ENCODE measurements at places on chromosomes 11 and 22.

DNA sequence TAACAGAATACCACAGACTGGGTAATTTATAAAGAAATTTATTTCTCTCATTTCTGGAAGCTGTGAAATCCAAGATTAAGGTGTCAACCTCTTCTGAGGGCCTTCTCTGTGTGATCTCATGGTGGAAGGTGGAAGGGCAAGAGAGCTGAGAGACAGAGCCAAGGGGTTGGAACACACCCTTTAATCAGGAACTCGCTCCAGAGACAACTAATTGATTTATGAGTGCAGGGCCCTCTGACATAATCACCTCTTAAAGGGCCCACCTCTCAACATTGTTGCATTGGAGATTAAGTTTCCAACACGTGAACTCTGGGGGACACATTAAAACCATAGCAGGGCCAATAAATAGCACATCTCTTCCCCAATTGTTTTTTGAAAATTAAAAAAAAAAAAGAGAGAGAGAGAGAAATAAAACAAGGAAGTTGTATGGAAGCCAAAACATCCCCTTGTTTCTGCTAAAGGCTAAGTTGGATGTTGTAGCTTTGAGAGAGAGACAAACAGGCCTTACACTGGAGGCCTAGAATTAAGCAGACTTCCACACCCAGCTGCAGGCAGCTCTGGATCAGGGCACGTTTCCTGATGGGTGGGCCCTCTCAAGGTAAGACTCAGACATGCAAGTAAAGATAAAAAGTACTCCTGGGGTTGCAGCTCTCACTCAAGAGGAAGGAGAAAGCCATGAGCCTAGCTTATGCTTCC is 64.1 kb upstream of the BIRC3 start:
- DNase-seq: no peak

- DNase-seq: no peak
Observed at GRCh38 chr11:75270896-75271418, 30.4 kb downstream of the TPBGL start.

- DNase-seq: no peak
Observed at GRCh38 chr11:69004411-69005182, 8.4 kb downstream of the MRGPRF start.

DNA sequence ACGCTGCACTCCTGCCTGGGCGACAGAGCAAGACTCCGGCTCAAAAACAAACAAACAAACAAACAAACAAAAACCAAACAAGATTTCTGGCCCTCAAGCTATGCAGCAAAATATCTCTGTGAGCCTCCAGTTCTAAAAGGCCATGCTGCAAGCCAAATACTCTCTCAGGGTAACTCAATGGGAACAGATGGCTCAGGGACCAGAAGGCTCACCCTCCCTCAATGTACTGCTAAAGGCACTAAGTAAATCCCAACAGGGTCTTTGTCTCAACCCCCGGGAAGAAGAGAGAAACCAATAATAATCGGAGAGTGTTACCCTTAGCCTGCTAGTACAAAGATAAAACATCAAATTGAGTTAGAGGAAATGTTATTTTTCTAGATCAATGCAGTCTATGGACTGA is 119.7 kb upstream of the ZC3H12C start:
- DNase-seq: no peak

DNA sequence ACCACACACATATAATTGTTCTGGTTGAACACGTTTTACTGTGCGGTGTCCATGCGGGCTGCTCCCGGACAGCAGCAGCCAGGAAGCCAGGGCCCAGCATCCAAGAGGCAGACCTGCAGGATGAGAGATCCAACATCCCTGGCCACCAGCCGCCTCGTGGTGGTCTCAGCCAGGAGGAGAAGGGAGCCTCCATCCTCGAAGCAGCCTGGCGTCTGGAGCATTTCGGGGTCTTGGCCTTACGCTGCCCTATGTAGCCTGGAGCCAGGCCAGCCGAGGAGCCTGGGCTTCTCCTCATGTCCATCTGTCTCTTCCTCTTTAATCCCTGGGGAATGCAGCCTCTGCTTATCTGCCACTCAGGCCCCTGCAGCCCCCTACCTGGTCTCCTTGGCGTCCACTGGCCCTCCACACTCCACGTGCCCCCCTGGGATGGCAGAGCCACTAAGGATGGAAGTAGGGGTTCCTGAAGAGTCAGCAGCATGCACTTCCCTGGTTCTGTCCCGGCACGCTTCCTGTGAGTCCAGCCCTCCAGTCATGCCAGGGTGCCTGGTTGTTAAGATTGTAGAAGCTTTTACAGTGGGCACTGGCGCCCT is 253.2 kb downstream of the TBC1D22A start:
- DNase-seq: no peak

- DNase-seq: no peak
Observed at GRCh38 chr11:93291110-93291509, 39.4 kb upstream of the DEUP1 start.

DNA sequence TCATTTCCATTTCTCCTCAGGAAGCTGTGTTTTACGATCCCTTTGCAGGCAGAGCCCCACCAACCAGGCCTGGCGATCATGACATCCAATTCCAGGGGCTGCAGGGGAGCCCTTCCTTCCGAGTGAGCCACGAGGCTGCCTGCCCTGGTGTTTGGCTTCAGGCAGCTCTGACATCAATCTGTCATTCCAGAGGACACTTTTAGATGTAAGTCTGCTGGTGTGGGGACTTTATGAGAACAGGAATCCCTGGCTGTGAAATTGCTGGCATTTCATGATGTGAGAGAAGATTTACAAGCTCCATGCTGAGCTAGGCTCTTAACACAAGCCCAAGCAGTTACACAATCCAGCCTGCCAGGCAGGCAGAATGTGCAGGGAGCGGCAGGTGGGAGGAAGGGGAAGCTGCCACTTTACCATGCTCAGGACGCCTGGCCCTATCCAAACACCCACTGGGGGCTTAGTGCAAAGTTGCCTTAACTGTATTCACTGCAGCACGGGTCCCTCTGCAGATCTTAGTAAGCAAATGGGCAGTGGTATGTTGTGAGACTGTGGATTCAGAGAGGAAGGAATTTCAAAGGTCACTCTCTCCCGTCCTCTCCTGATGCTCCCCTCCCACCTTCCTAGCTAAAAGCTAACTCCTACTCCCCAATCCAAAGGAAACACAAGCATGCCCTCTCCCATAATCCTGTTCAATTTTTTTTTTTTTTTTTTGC is 43.4 kb upstream of the MICAL2 start:
- DNase-seq: no peak

DNA sequence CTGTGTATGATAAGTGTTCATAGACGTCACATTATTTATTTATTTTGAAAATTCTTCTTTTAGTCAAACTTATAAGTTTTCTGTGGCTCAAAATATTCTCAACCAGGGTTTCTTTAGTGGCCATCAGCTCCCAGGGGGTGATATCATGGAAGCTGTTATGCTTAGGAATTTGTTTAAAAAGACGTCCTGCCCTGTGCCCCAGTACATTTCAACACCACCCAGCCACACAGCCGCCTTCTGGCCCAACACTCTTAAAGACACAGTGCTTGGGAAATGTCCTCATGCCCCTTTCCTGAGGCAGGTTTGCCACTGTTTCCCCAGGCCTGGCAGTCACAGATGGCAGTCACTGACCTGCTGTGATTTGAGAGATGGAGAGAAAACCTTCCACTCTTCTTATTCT is 19.9 kb downstream of the TSKU start:
- no peak for DNase-seq

- DNase-seq: no peak
Observed at GRCh38 chr22:33971561-33971961, 51.3 kb upstream of the LARGE1 start.

DNA sequence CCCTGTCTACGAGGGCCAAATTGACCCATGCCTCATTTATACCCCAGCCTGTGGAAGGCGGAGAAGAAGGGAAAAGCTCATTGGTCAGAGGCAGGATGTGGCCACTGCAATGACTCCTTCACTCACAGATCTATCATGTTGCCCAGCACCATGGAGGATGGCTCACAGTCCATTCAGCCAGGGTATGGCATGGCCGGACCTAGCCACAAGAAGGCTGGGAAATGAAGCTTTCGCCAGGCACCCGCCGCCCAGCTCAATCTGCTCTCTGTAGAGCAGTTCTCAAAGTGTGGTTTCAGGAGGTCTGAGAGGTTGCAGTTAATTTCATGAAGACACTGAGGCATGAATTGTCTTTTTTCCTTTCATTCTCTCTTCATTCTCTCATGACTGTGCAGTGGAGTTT is 40.6 kb upstream of the LINC01488 start:
- DNase-seq: no peak

- DNase-seq: no peak
Observed at GRCh38 chr11:23280088-23280487, 419.8 kb upstream of the CCDC179 start.

DNA sequence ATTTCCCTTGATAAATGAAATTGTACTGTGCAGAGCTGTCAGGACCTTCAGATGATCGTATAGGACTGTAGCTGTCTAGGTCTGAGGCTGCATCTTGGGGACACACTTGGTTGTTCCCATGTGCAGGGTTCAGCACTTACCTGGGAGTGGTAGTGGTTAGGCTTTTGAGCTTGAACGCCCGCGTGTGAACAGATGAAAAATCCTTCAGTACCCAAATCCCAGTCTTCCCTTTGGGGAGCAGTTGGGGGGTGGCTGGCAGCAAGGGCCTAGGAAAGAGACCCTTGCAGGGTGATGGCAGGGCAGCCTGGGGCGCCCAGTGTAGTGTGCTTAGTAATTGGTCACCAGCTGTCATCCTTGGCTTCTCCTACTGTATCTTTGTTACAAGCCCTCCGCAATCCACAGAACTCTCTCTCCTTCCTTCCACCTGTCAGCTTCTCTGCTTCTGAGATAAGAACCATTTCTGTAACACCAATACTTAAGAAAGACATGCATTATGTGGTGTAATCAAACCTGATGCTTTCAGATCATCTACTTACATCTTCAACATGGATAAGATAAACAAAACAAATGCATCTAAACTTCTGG is 64.6 kb downstream of the MORC2 start:
- no peak for DNase-seq

DNA sequence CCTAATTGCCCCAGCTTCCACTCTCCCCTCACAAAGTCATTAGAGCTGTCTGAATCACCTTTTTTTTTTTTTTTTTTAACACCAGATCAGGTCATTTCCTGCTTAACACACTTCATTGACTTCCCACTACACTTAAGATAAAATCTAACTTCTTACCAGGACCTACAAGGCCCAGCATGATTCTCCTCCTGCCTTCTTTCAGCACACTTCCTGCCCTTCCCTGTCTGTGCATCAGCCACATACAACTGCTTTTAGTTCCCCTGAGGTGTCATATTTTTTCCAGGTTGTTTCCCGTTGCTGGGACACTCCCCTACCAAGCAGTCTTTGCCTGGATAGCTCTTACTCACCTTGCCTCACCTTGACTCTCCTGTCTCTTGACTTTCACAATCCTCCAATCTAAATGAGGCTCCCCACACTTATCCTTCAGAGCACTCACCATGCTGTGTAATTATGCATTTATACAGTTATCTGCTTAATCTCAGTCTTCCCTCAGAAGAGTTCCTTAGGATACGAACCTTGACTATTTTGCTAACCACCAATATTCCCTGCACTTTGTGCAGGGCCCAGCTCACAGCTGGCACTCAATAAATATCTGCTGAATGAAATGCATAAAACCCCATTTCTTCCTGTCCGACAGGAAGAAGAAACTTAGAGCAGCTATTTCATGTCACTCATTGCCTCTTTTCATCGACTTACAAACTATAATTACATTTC is 96.6 kb upstream of the AKIP1 start:
- DNase-seq: no peak

- DNase-seq: no peak
Observed at GRCh38 chr22:27523711-27524110, 277.8 kb downstream of the MN1 start.

GRCh38 chr11:2767801-2768200 is 68.0 kb upstream of the KCNQ1OT1 start:
- no peak for DNase-seq

DNA sequence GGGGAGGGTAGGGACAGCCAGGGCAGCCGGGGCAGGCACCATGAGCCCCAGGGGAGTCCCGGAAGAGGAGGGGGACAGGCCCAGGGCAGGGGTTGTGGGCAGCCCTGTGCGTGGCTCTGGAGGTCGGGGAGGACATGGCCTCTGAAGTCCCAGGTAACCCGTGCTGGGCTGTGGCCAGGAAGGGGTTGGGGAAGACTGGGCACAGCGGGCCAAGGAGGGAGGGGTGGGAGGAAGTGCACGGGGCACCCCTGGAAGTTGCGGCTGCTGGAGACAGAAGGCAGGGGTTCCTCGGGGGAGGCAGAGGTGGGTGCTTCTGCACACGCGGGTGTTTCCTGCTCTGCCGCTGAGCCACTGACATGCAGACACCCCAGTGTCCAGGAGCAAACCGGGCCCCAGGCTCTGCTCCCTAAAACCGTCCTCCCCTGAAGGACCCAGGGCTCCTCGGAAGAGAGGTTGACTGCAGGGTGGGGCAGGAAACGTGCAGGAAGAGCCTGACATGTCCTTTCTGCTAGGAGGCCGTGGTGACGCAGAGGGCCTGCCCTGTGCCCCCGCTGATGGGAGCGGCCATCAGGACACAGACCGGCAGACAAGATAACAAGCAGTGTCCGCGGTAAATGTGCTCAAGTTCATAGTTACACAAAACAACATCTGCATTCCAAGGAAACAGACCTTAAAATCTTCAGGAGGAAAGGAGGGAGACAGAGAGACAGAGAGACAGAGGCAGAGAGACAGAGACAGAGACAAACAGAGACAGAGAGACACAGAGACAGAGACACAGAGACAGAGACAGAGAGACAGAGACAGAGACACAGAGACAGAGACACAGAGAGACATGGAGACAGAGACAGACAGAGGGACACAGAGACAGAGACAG is 5.7 kb downstream of the TNNI2 start:
- no peak for DNase-seq

DNA sequence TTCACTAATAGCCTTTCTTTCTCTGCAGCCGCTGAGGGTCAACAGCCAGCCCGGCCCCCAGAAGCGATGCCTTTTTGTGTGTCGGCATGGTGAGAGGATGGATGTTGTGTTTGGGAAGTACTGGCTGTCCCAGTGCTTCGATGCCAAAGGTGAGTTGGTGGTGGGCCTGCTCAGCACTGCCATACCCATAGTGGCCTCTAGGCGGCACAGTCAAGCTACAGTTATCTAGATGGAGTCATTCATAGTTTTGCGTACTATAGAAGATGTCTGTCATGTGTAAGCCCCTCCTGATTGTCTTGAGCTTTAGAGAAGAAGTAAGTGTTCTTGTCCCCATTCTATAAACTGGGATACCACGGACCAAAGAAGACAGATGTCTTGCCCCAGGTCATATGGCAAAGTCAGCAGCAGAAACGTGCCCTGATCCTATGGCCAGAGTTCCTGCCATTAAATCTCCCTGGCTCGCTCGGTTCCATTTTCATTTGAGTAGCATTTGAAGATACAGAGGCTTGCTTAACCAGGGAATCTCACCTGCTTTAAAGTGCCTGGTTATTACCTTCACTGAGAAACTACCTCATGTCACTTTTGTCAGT is 42.1 kb upstream of the CRTAM start:
- peak; percentile 73 for DNase-seq

DNA sequence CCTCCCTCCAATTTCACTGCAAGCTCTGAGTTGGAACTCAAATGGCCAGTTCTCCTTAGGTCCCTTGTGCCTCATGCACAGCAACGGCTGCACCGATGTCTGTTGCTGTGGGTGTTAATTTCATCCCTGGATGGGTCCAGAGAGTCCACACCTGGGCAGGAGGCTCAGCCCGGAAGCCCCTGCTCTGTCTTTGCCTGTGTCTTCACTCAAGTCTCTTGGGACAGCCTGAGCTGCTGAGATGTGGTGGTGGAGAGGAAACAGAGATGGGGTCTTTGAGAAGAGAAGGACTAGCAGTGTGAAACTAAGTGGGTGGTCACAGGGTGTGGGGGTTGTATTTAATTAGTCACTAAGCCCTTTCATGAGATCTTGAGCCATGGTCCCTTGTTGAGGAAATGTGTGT is 109.3 kb downstream of the NECTIN1 start:
- DNase-seq: no peak

Data from stimulated activated CD4-positive, alpha-beta T cell treated with anti-CD3 and anti-CD28 coated beads, Interleukin-12 subunit alpha, Interleukin-12 subunit beta, amount 100 ng/mL, for 48 hours (primary cell).